ENCODE measurements at places on chromosomes 1 and 21. TPM values are rescaled to one million over a fixed set of nuclear protein-coding genes. Genes with fewer than 3 reads are reported as not detected.

DNA sequence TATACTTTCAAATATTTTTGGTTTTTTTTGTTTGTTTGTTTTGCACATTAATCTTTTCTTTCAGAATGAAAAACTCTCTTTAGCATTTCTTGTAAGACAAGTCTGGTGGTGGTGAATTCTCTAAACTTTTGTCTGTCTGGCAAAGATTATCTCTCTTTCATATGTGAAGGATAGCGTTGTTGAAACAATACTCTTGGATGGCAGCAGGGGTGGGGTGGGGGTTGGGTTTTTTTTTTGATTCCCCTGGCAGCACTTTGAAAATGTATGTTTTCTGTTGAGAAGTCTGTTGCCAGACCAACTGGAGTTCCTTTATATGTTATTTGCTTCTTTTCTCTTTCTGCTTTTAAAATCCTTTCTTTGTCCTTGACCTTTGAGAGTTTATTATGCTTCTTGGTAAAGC, 160.2 kb downstream of the VAV3 start:
- no peaks in the 10 kb centered on the region for H3K4me1 ChIP-seq
- DNase-seq: no peak
- H3K4me3 ChIP-seq: no peak overlapping the region
- no peak overlapping the region for H3K27ac ChIP-seq
- no peaks in the 10 kb centered on the region for H3K27me3 ChIP-seq

- no peaks in the 10 kb centered on the region for H3K27me3 ChIP-seq
- no peaks in the 10 kb centered on the region for H3K36me3 ChIP-seq
- DNase-seq: no peak
- no peak overlapping the region for H3K27ac ChIP-seq
- no peaks in the 10 kb centered on the region for H3K4me1 ChIP-seq
Measured at GRCh38 chr21:45440736-45441350, 35.9 kb downstream of the COL18A1 start.

GRCh38 chr1:234971586-234972297, 156.9 kb downstream of the TOMM20 start:
- H3K4me1 ChIP-seq: peaks cover 6% of the 10 kb centered on the region
- peak overlapping the region; percentile 68 for H3K27ac ChIP-seq
- H3K4me3 ChIP-seq: no peak overlapping the region
- H3K27me3 ChIP-seq: no peaks in the 10 kb centered on the region
- peak; percentile 17 for DNase-seq

Gene NBPF6
- total RNA-seq: 0.86 TPM

- no peaks in the 10 kb centered on the region for H3K4me1 ChIP-seq
- no peak overlapping the region for H3K4me3 ChIP-seq
- DNase-seq: no peak
Measured at GRCh38 chr1:200862713-200863415, 9.9 kb upstream of the GPR25 start.

DNA sequence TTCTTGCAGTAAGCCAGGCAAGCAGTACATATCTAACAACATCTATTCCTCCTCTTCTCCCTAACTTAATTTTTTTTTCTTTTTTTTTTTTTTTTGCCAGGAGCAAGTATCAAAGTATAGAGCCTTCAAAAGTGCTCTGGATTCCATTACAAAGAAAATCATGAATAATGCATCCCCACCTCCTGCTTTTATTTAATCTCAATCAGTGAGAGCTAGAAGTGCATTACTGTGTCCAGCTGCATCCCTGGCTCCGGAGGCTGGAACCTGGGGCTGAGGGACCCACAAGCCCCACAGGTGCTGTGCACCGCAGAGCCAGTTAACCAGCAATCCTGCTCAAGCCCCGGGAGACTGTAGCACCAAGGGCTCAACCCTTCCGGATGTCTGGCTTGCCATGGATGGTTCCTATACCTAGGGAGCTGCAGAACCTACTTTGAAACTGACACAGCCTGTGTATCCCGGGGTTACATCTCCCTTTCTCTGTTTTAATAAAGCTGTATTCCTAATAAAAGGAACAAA, 455.9 kb upstream of the RUNX1 start:
- no peak overlapping the region for H3K27ac ChIP-seq
- DNase-seq: no peak
- H3K27me3 ChIP-seq: no peaks in the 10 kb centered on the region
- no peaks in the 10 kb centered on the region for H3K4me1 ChIP-seq
- no peak overlapping the region for H3K4me3 ChIP-seq
- no peaks in the 10 kb centered on the region for H3K36me3 ChIP-seq

GRCh38 chr1:91850708-91851107, 35.2 kb downstream of the TGFBR3 start:
- no peak for DNase-seq
- H3K36me3 ChIP-seq: no peaks in the 10 kb centered on the region
- H3K27ac ChIP-seq: peak overlapping the region; percentile 42
- no peaks in the 10 kb centered on the region for H3K27me3 ChIP-seq
